IPS-NIHi11 (cell line): ENCODE measurements at places on chromosomes 5 and 9.

DNA sequence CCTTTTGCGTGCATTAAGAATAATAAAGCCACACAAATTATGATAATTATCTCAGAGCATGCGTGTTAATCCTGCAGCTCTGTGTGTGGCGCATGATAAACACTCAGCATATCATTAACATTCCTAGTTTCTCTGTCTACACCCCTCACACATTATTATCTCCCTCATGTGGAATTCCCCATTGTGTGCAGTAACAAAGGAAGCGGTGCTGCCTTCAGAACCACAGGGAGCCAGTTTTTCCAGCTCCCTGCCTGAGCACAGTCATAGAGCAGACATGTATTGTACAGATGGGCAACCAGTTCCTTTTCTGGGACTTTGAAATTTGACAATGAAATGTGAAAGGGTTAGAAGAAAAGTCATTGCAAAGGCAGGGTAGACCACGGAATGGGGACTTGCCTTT is 1365.5 kb upstream of the CDH9 start:
- peak; percentile 45 for DNase-seq

- DNase-seq: no peak
Measured at GRCh38 chr5:91416491-91416890, 33.4 kb upstream of the ARRDC3 start.

DNA sequence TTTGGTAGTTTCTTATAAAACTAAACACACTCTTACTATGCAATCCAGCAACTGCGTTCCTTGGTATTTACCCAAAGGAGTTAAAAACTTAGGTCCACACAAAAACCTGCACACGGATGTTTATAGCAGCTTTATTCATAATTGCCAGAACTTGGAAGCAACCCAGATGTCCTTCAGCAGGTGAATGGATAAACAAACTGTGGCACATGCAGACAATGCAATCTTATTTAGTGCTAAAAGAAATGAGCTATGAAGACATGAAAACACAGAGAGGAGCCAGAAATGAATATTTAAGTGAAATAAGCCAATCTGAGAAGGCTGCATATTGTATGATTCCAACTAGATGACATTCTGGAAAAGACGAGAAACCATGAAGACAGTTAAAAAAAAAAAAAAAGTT is 10.7 kb downstream of the WNK2 start:
- no peak for DNase-seq

DNA sequence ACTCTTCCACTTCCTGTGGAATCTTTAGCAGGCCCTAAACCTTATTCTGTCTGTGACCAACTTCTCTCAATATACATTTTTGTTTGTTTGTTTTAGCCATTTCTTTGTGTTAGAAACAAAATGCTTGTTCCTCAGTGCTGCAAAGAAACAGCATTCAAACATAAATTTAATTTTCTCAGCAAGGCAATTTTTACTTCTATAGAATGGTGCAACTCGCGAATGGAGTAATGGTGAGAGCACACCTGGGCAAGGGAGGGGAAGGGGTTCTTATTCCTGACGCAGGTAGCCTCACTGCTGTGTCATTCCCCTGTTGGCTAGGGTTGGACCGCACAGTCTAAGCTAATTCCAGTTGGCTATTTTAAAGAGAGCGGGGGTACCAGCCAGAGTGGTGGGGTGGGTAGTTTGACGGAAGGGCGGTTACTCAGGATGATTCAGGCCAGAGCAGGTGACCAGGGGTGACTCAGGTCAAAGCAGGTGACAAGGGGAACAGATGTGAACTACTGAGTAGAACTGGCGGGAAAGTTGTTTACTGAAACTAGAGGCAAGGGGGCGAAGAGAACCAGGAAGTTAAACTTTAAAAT is 21.4 kb downstream of the ZNF169 start:
- no peak for DNase-seq

GRCh38 chr9:37617832-37618231 is 25.4 kb upstream of the TOMM5 start:
- DNase-seq: peak; percentile 21

- DNase-seq: peak; percentile 59
Measured at GRCh38 chr5:179227580-179228311, 117.5 kb downstream of the ADAMTS2 start.

DNA sequence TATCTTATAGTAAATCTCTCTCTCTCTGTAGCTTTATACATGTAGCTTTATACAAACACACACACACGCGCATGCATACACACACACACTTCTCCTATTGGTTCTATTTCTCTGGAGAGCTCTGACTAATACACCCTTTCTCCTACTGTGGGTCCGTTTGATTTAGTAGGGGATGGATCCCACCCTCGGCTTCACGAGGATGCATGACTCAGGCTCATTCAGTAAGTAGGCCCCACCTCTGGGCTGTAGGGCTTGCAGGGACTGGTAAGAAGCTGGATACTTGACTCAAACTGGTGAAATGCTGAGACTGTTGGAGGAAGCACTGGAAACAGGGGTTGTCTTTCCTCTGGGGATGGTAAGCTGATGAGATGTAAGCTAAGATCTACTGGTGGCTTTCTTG is 98.7 kb downstream of the SLC24A2 start:
- DNase-seq: no peak

DNA sequence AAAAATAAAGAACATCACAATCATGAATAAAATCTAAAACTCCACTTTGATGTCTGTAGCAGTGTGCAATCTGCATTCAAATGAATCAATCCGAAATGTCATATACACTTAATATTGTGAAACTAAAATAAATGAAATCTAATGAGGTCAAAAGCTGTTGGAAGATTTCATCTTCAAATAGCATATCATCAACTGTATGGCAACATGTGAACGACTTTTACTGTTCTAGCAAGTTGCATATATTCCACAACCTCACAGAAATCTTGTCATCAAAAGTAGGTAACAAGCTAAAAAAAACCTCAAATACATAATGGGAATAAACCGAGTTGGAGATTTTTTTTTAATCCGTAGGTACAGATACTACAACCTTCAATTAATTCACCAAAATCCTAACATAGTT is 1.2 kb downstream of the PTBP3 start:
- DNase-seq: no peak

DNA sequence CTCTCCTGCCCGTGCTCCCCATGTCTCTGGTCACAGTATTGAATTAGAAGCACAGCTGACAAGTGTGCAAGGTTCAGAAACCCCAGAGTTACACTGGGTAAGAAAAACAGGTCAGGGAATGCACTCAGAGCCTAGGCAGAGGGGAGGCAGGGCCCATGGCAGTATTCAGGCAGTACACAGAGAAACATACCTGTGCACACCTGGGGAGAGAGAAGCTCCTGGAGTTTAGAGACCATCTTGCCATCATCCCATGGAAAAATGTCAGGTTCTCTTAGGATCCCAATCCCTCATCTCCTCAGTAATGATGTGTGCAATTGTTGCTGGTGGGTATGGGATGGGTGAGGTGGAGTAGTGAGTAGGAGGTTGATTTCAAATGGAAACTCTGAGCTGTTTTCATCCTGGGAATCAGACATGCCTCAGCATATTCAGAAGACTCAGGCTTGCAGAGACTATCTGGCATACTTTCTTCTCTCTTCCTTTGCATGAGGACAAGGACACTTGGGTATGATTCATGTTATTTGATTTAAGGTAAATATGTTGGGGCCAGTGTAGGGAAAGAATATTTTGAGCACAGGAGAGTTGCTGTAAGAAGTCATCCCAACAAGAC is 228.5 kb downstream of the ESM1 start:
- no peak for DNase-seq

DNA sequence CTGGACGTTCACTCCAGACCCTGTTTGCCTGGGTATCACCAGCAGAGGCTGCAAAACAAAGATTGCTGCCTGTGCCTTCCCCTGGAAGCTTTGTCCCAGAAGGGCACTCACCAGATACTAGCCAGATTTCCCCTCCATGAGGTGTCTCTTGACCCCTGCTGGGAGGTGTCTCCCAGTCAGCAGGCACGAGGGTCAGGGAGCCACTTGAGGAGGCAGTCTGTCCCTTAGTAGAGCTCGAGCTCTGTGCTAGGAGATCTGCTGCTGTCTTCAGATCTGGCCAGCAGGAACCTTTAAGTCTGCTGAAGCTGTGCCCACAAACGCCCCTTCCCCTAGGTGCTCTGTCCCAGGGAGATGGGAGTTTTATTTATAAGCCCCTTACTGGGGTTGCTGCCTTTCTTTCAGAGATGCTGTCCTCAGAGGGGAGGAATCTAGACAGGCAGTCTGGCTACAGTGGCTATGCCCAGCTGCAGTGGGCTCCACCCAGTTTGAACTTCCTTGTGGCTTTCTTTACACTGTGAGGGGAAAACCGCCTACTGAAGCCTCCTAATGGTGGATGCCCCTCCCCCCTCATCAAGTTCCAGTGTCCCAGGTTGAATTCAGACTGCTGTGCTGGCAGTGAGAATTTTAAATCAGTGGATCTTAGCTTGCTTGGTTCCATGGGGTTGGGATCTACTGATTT is 253.9 kb downstream of the SPATA31D1 start:
- DNase-seq: no peak

- no peak for DNase-seq
Measured at GRCh38 chr5:1161833-1162229, 39.6 kb upstream of the SLC6A19 start.

- DNase-seq: peak; percentile 38
Measured at GRCh38 chr9:99162759-99163364, 57.9 kb downstream of the TGFBR1 start.

DNA sequence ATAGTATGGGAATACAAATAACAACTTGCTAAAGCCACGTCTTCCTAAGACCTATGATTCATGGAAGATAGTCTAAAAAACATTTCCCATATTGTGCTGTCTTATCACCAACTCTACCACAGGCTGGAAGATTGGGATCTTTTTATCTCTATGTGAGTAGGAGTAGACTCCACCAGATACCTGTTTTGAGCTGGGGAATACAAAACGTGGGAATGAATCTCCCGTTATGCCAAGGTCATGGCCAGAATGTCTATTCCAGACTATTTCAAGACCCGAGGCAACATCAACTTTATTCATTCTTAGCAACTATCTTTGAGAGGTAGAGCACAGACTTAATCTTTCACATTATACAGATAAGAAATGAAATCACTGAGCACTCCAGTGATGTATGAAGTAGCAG is 2350.9 kb upstream of the WWC1 start:
- no peak for DNase-seq

DNA sequence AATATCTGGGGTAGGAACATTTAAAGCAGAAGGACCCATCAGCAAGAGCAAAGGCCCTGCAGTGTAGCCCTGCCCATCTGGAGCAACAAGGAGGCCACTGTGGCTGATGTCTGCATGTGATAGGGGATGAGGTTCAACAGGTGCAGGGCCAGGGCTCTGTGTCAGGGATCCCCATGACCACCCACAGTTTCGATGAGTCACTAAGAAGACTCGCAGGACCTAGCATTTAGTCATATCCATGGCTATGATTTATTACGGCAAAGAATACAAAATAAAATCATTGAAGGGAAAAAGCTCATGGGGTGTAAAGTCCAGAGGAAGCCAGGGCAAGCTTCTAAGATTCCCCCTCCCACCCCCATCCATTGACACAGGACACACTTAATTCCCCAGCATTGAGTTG is 188.6 kb downstream of the ADGRV1 start:
- DNase-seq: peak; percentile 26

DNA sequence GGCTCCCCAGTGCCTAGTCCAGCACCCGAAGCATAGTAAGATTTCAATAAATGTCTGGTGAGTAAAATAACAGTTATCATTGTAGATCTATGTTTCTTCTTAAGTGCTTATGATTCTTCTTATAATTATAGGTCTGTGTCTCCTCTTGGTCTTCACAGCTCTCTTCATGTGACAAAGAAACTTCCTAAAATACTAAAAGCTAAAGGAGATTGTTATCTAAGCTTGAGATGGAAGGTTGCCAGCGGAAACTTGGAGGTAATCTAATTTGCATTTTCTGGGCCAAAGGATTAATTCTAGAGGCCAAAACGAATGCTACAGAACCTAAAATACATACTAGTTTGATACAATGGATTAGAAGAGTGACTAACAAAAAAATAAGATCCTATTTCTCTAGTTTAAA is 13.6 kb upstream of the ARHGAP26 start:
- no peak for DNase-seq

- DNase-seq: no peak
Measured at GRCh38 chr9:18739127-18739526, 265.2 kb downstream of the ADAMTSL1 start.

DNA sequence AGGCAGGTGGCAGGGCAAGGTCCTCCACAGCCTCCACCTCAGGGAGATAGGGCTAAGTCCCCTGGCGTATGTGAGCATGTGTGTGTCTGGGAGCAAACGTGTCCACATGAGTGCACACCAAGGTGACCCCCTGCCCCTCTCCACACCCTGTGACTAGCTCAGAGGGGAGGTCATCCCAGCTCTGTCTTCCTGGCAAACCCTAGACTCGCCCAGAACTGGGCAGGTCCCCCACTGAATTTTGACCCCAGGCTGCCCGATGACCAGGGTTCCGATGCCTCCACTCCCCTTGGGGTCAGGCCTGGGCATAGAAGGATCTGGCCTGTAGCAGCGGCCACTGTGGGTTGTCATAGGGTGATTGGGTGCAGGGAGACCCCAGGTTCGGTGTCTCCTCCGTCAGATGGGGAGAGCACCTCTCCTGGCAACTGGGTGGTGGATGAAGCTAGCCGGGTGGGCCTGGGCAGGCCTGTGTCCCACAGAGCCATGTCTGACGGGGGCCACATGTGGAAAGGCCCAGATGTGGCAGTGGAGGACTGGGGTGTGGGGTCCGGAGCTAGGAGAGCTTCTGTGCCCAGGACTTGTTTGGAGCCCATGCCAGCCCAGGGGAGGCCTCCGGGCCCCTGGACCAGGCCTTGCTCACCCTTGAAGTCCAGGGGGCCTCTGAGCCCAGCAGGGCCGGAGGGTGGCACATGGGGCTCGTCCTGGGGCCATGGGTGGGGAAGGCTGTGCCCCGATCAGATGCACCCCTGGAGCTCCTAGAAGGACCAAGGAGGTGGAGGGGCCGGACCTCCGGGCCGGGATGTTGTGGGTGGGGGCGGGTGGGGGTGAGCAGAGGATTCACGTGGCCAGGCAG is 6.2 kb downstream of the DIPK1B start:
- DNase-seq: no peak

DNA sequence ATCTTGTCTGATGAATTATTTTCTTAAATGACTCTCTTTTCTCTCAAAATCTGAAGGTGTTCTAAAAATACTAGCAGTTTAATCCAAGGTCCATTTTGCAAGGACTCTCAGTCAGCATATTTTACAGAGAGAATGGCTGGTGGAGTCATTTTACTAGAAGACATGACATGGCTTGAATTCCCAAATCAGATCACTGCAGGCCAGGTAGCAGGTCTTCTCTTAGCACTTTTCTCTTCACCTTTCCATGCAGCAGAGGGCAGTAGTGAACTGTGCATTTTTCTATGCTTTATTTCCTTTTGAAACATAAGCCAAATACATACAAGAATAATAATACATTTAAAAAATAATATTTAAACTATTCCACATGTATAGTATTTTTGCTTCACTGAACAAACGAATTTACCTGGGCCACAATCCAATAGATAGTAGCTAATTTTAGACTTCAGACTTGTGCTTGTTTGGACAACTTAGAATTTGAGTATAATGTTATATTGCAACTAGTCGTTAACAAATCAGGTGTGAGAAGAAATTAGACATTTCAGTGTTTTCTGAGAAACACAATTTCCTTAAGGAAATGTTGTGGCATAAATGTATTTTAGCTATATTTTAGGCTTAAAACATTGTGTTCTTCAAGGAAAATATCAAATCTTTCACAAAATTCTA is 289.4 kb upstream of the DAB2 start:
- peak; percentile 52 for DNase-seq
